ENCODE measurements at places on chromosomes 11 and 22.
A peak's percentile ranks its signal among the peaks of the same experiment; 100 is the strongest.

DNA sequence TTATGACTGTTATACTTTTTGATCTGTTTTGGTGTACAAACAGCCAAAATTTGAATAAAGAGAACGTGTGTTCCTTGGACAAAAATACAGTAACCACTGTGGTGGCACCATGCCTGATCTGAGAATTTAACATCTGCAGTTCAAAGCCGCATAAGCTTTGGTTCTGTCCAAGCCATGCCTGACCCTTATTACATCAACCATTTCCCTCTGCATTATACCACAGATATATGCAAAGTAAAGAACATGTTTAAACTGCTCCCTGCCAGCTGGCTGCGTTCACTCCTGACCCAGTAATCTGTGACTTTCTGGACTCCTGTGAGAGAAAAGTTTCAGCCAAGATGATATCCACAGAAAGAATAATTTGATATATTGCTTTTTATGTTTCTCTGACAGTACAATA is 890.5 kb upstream of the ANO3 start:
- no peak for DNase-seq

GRCh38 chr22:20511578-20512229 is 4.3 kb downstream of the MED15 start:
- no peak for DNase-seq

DNA sequence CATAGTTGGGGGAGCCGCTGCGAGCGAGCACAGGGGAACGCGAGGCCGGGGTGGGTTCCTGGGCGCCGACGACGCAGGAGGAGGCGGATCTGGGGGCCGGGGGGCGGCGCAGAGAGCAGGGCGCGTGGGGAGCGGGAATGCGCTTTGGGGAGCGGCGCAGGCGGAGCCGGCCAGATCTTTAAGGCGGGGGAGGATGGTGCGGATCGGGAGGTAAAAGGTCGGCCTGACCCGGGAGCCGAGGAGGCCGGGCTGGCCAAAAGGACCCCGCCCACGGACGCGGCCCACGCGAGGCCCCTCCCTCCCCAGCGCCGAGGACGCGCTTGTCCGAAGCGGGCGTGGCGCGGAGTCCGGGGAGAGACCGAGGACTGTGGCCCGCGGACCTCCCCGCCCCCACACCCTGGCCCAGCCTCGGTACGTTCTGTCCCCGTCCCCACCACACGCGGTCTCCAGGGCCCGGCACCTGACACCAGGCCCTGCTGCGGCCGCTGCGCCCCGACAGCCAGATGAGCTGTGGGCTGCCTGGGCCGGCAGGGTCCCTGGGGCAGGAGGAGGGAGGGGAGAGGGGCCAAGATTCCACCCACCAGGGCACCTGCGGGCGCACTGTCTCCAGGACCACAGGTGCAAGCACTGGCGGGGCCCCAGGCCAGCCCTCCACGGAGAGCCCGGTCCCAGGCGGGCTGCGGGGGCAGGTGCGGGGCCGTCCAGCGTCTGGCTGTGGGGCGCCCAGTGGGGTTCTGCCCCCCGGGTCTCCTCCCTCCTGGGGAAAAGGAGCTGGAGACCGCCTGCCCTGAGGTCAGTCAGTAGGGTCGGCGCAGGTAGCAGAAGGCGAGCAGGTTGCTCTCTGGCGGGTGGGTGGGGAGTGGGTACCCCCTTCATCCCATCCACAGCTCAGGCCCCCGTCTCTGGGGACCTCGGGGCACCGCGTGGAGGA is 10.9 kb downstream of the PIM3 start:
- DNase-seq, result peak; percentile 80

- DNase-seq, result no peak
Measured at GRCh38 chr11:10502770-10503169, 38.2 kb downstream of the RNF141 start.

- peak; percentile 6 for DNase-seq
Measured at GRCh38 chr11:13970986-13971385, 8.5 kb downstream of the SPON1 start.

DNA sequence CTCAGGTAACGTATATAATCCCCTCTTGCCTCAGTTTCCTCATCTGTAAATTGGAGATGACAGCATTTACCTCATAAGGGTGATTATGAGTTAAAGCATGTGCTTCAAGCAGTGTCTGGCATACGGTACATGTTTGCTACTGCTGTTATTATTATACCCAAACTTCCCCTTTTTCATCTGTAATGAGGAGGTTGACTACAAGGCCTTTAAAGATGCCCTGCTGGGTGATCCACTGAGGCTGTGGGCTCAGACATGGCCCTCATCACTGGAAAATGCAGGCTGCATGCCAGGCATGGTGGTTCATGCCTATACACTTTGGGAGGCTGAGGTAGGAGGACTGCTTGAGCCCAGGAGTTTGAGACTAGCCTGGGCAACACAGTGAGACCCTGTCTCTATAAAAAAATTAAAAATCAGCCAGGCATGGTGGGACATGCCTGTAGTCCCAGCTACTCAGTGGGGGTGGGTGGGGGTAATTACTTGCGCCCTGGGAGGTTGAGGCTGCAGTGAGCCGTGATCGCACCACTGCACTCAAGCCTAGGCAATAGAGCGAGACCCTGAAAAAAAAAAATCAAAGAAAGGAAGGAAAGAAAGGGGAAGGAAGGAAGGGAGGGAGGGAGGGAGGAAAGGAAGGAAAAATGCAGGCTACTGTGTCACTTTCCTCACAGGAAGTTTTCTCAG is 4.3 kb downstream of the PIK3IP1 start:
- no peak for DNase-seq
